ENCODE measurements at places on chromosomes 3 and 15.

- DNase-seq = no peak
Measured at GRCh38 chr15:70034141-70034540, 63.6 kb downstream of the TLE3 start.

- DNase-seq = no peak
Measured at GRCh38 chr3:139906418-139906817, 28.6 kb upstream of the CLSTN2 start.

- no peak for DNase-seq
Measured at GRCh38 chr3:9064850-9065249, 101.6 kb upstream of the RAD18 start.

DNA sequence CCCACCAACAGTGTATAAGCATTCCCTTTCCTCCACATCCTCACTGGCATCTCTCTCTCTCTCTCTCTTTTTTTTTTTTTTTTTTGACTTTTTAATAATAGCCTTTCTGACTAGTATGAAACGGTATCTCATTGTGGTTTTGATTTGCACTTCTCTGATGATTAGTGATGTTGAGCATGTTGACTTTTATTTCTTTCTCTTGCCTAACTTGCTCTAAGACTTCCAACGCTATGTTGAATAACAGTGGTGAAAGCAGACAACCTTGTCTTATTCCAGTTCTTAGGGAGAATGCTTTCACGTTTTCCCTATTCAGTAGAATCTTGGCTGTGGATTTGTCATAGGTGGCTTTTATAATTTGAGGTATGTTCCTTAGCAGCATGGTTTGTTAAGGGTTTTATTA lies 249.4 kb upstream of the MDFIC2 start:
- no peak for DNase-seq

DNA sequence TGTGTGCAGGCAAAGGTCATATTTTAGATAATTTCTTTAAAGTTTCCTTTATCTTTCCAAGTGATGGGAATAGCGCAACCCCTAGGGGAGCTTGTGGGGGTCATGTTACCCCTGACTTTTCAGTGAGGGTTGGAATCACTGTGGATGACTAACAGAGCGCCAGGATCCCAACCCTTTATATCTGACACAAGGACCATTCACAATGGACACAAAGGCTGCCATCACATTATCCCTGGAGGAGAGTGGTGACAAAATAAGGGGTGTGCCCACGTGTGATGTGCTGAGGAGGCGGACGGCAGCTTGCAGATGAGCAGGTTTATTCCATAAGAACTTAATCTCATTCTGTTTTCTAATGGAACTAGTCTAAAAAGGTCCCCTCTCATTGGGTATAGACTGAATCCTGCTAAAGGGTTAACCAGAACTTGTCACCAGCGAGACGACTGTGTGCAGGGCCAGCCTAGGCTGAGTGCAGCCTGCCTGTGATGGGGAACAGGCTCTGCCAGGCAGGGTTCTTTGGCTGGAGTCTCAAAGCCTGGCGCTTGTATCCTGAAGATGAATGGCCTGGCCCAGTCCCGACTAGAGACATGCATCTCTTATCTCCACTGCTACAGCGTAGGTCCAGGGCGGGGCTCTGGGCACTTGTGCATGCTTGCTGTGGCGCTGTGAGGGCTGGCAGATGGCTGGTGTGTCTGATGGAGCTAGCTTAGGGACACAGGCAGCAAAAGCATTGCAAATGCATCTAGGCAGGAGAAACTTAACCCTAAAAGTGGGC lies 50.2 kb downstream of the CHDH start:
- DNase-seq = no peak

DNA sequence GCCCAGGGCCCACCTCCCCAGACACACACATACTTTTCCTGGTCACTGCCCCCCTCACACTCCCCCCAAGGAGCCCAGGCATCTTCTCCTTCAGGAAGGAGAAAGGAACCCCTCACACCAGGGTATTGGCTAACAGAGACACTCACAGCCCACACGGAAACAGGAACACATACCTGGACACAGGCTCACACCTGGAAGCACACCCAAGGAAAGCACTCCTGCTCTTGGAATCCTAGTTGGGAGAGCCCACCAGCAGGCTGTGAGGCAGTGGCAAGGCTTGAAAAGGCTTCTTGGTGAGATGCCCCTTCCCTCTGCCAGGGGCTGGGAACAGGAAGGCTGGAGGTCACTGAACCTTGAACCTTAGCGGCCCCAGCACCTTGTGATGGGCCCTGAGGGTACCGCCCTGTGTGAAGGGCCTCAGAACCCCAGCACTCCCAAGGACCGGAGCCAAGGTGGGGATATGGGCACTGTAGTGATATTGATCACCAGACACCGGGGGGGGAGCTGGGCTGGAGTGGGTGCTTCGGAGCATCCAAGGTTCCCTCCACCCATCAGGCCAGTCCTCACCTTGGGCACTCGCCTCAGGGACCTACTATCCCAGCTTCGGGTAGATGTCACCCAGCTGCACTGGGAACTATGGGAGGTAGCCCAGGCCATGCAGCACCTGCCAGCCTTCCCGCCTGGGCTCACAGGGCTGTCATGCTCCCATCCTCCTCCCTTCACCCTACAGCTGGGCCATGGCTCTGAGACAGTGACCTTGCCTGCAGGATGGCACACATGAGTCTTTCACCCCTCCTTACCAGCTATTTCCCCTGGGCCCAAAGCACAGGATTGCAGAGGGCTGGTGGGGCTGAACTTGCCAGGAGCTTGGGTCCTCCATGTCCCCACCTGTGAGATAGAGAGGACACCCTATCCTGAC lies 16.4 kb downstream of the MYL3 start:
- no peak for DNase-seq

DNA sequence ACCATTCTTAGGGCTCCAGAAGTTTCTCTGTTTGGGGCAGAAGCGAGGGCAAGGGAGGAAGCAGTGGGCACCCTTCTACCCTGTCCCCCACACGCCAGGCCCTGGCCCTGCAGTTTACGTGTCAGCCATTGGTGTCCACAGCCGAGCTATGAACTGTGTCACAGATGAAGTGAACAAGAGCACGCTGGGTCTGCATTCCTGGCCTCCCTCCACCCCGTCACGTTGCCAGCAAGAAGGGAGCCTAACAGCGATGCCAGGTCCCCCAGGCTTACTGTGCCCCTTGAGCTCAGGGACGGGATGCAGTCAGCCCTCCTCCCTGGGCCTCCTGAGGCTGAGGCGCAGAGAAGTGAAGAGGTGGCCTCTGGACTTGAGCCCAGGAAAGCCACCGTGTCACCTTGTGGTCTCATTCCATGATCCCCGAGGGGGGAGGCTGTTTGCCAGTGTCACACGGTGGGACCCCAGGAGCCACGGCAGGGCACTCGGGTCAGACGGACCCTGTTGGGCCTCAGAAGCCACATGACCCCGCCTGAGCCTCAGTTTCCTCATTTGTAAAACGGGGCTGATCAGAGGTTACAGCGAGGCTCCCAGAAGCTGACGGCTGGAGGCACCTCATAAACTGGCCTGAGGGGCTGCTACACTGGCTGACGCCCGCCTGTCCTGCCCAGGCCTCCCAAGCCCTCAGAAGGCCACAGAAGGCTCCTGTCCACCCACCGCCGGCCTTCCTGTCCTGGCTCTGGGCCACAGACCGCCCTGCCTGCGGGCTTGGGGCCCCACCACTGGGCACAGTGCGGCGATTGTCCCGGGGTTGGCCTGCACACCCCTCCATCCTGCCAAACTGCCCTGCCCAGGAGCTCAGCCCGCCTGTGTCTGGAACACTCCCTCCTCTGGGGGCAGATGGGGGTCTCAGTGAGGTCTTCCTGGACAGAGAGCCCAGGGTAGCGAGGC lies 18.6 kb downstream of the IQSEC1 start:
- no peak for DNase-seq

DNA sequence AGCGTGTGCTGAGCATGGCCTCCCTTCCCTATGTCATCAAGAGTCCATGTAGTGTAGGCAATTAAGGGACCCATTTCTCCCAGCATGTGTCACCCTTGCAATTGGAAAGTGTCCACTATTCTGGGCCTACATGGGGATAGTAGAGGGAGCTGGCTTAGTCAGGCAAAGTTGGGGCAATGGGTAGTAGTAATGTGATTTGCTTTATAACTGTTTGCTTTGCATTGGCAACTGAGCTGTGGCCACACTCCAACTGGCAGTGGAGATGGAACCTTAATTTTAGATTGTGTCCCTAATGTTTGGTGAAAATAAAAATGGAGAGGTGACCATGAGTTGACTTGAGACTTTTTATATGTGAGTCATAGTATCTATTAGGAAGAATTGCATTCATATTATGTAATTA lies 97.7 kb upstream of the SAMMSON start:
- DNase-seq = no peak

DNA sequence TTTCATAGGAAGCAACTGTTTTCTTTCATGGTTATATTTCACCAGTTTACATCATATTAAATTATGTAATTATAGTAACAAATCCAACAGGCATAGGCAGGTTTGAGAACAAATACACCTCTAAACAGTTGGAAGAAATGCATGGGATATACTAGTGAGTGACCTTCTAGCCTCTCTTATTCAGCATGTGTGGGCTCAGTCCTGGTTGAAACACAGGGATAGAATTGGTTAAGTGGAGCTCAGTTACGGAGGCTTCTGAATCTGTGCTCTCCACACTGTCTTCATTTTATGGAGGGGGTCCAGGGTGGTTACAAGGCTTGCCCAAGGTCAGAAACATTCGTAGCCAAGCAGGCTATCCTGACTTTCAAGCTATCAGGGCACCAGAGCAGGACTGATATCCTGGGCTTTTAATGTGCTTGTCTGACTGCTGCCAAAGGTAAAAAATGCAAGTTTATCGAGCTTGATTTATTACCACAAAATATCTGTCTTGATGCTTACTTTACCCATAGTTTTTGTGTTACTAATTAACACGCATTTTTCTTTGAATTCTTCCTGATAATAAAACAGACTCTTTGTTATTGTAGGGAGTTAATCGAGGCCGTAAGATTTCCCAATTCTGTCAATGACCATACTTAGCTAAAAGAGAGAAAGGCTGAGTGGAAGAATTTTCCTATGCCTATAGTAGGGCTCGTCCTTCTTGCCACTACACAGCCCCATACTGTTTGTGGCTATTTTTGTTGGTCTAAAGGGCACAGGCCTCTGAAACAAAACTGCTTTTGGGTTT lies 89.6 kb downstream of the FILIP1L start:
- no peak for DNase-seq

- DNase-seq = no peak
Measured at GRCh38 chr3:178597371-178597770, 61.1 kb downstream of the KCNMB2 start.

DNA sequence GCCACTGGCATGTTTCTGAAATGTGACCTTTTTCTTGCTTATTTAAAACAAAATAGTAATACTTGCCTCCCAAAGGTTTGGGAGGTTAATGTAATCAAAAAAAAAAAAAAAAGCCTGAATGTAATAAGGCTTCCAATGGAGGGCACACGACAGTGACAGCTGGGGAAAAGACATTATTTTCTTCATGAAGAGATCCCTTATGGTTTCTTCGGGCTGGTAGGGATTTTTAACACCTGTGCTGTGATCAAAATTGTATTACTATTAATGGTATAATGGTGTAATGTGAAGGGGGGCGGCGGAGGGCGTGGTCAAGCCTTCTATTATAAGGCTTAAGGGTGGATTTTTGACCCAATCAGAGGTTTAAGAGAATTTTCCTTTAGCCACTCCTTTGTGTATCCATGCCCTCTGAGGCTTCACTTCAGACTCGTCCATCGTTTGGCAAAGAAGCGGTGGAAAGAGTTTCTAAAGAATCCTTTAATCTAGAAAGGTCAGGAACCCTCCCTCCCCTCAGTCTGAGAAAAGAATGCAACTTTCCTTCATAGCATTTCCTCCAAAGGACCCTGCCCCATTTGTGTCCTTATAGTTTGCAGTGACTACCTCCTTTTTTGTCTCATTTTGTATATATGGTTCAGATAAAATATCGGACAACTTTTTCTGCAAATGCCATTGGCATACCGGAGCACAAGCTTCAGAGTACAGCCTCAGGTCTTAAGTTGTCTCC lies 89.5 kb upstream of the CHD2 start:
- no peak for DNase-seq

GRCh38 chr3:157755233-157755632 lies 252.0 kb upstream of the VEPH1 start:
- no peak for DNase-seq

GRCh38 chr3:45259133-45259532 lies 33.0 kb upstream of the TMEM158 start:
- no peak for DNase-seq

- peak; percentile 58 for DNase-seq
Measured at GRCh38 chr3:13002398-13003124, 70.7 kb downstream of the IQSEC1 start.

Data from GM13976 (cell line).